ENCODE measurements at places on chromosomes 11 and 22.

- DNase-seq = no peak
These were observed 96.2 kb downstream of the PDHX start for GRCh38 chr11:35012467-35013191.

DNA sequence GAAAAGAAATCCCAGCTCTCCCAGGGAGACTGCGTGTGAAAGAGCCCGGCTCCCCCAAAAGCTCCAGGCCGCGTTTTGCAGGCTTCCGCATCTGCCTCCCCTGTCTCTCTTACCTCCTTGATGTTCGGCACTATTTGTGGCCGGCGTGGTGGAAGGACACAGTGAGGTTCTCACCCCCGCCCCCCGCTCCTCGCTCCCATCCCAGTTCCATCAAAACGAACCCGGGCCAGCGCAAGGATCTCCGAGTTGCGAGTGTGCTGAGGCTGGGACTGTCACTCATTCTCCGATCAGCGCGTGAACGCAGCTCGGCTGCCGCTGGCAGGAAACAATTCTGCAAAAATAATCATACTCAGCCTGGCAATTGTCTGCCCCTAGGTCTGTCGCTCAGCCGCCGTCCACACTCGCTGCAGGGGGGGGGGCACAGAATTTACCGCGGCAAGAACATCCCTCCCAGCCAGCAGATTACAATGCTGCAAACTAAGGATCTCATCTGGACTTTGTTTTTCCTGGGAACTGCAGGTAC lies at the start of gene NCAM1:
TSS of gene NCAM1 (plus strand) at position 275 of the 523 bp plus-strand sequence.
- DNase-seq = no peak

DNA sequence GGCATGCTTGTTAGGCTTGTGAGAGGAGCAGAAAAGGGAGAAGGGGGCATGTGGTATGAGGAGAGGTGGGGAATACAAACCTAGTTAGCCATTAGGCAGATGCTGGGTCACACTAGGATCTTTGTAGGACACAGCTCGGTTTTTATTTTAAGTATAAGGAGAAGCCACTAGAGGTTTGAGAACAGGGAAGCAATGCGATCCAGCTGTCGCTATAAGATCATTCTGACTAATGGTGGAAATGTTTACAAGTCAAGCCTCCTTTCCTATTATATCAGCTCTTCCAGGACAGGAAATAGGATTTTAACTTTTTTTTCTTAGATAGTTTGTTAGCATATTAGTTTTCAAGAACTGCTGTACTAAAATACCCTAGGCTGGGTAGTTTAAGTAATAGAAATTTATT lies 609.9 kb downstream of the INSC start:
- no peak for DNase-seq

DNA sequence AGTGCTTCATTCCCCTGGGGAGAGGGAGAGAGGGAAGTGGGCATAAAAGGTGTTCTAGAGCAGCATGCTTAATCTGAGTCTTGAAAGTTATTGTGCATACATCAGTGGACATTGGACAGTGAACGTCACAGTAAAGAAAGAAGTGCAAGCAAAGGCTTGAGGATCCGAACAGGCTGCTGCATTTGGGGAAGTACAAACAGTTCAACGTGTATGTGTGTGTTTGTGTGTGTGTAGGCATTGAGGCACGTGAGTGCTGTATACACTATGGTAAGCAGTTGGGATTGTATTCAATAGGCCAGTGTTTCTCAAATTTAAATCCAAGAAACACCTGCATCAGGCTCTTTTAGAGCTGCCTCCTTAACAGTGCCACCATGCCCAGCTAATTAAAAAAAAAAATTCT lies 10.4 kb upstream of the EIF3M start:
- DNase-seq = no peak

- no peak for DNase-seq
These were observed 133.9 kb upstream of the BMAL1 start for GRCh38 chr11:13143486-13144297.

DNA sequence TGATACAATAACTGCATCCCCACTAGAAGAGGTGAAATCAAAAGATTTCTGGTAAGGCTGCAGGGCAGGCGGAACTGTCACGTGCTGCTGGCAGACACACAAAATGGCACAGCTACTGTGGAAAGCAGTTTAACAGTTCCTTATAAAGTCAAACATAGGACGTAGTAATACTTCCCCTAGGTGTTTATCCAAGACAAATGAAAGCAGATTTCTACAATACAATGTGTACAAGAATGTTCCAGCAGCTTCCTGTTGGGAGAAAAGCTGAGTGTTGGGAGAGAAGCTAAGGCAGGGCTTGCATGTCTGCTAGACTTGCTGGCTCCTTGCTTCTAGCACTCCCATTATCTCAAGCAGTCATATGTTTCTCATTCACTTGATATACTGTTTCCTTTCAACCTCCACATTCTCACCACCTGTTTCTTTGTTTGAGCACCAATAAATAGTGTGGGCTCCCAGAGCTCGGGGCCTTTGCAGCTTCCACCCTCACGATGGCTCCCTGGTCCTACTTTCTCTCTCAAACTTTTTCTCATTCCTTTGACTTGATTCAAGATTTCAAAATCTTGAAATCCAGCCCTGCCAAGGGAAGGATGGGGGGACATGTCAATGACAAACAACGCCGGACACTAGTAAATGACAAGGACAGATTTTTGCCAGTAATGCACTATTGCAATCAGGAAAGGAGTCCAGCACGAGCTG lies 21.2 kb upstream of the IL17RA start:
- no peak for DNase-seq

- DNase-seq = no peak
These were observed 84.8 kb downstream of the TP53I11 start for GRCh38 chr11:44865866-44866272.

DNA sequence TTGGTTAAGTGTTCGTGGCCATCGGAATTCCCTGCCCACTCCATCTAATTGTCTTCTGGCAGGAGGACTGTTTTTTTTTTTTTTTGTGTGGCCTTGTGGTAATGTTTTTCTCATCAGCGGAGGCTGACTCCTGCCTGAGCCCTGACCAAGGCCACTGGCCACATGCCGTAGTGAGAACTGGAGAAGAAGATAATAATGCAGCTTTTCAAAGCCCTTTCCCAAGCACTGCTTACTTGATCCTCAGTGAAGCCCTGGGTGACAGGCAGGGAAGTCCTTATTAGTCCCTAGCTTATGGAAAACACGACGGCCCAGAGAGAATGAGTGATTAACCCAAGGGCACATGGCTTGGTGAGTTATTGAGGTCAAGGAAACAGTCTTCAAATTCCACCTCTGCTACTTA lies 71.2 kb downstream of the ADM start:
- DNase-seq = no peak

DNA sequence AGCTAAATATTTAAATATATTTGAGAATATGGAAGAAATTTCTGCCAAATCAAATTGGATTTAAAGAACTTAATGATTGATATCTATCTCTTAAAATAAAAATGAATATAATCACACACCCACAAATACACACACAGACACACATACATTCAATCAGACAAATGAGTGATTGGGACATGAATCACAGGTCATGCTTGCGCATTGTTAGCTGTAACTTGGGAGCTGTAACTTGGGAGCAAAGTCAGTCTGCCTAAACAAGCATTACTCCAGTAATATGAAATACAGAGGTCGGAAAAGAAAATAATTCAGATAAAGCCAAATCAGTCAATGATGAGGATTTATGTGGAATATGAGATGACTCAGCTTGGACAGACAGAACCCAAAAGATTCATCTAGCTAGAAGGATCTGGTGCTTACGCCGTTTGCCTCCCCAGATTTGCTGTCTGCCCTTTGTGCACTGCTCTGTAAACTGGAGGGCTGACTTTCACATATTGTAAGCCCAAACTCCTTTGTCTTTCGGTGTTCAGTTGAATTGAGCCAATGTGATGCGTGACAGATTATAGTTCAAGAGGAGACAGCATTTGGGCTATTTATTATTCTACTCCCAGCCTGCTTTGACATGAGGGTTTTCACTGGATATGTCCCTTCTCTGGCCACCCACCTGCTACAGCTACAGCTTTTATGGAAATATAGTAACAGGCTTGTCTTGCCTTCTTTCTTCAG lies 1.6 kb downstream of the OR56B1 start:
- no peak for DNase-seq

GRCh38 chr11:1253103-1253485 lies 30.2 kb downstream of the MUC5B start:
- no peak for DNase-seq

- no peak for DNase-seq
These were observed 666.0 kb upstream of the RAG2 start for GRCh38 chr11:37264060-37264459.

DNA sequence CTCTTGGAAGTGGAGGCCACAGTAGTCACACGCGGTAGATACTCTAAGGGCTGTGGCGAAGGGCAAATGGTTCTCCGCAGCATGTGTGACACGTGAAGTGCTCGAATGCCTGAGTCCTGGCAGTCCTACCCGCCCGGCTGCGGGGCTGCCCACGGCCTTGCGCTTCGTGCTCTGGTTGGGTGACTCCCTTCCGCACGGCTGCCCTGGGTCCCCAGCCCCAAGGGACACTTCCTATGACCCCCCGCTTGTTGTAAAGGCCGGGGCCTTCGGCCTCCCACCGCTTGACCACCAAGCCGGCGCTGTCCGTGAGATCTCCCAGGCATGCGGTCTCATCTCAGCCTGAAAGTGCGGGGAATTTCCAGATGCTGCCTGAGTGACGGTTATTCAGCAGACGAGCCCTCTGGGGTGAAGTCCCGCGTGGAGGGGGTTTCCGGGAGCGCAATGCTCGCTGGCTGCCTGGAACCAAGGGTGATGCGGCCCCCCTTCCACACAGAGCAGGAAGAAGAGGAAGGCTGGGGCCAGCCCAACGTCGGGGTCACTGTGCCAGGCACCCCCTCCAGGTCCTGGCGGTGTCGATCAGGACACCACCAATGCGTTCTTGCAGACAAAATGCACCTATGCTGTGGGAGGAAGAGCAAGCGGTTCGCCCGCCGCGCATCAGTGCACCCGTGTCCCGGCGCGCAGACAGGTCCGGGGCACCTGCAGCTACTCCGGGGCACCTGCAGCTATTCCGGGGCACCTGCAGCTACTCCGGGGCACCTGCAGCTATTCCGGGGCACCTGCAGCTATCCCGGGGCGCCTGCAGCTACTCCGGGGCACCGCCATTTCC lies 171.2 kb downstream of the OPCML start:
- no peak for DNase-seq
